ENCODE measurements at places on chromosomes 5 and 9.

DNA sequence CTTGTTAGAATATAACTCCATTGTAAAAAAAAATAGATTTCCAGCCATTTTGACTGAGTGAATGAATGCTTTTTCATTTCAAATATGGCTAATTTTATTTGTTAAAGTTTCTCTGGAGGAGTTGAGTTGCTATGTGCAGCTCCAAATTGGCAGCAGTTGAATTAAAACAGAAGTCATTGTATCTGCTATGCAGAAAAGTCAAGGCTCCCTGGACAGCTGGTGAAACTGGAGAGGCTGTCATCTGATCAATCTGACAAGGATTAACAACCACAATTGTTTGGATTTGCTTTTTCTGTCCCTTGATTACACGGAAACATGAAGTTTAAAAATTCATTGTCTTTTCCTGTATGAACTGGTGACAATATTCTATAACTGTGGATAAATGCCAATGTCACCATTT lies 713.9 kb downstream of the EFNA5 start:
- DNase-seq = no peak

GRCh38 chr5:9456435-9457042 lies 89.3 kb downstream of the SEMA5A start:
- no peak for DNase-seq

- no peak for DNase-seq
Measured at GRCh38 chr5:135095871-135096270, 61.8 kb upstream of the PITX1 start.

- no peak for DNase-seq
Measured at GRCh38 chr9:133237035-133237731, 28.1 kb upstream of the OBP2B start.

- no peak for DNase-seq
Measured at GRCh38 chr5:109126481-109126880, 283.3 kb downstream of the PJA2 start.

GRCh38 chr9:126283799-126284465 lies 42.7 kb upstream of the MVB12B start:
- DNase-seq = no peak

GRCh38 chr5:136054142-136055019 lies 25.6 kb downstream of the TGFBI start:
- DNase-seq = no peak

GRCh38 chr5:98905857-98906688 lies 22.7 kb downstream of the CHD1 start:
- no peak for DNase-seq

DNA sequence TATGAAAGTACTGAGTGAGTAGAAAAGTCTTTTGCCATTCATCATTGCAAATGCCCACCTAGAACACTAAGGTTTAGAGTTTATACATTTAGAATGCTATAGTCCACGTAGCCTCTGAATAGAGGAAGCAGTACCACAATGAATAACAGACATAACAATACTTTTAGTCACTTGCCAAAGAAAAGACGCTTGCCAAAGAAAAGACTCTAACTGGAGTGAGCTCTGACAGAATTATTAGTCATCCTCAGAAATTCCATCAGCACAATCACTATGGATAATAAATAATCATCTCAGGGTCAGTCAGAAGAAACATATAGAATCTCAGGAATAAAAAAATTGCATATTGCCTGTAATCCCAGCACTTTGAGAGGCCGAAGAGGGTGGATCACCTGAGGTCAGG lies 168.5 kb upstream of the TARS1 start:
- DNase-seq = peak; percentile 59

GRCh38 chr9:8857926-8858595 lies 1058.5 kb upstream of the DMAC1 start:
- no peak for DNase-seq

DNA sequence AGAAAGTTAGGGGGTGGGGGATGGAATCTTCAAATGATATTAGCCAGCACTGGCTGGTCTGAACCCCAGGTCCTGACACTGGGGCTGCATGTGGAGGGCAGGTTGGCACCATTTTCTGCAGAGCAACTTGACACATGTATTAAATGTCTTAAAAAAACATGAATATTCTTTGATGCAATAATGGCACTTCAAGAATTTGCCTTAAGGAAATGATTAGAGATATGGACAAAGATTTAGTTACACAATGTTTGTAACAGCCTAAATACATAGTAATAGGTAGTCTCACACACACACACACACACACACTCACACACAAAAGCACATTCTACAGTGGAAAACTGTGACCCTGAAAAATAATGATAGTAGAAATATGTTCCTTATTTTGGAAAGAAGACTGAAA lies 3.6 kb downstream of the SVEP1 start:
- no peak for DNase-seq

- DNase-seq = no peak
Measured at GRCh38 chr9:69093471-69094103, 58.0 kb downstream of the FXN start.

- no peak for DNase-seq
Measured at GRCh38 chr9:136659861-136660784, 2.6 kb upstream of the EGFL7 start.

GRCh38 chr5:43099640-43100039 lies 21.1 kb upstream of the ZNF131 start:
- DNase-seq = no peak

DNA sequence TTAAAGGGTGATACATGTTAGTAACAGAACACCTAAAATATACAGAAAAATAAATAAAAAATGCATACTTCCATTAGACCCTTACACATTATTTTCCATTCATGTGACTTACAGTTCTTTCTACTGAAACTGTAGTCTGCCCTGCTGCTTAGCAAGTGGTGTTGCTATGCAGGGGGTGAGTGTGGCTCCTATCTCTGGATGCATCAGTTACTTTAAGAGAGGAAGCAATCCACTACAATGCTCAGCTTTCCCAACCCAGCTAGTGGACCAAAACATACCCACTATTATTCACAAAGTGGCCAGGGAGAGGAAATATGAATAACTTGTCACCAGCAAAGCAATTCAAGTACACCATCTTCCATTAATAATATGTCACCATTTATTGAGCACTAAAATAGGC lies 121.8 kb downstream of the DOCK2 start:
- DNase-seq = no peak

DNA sequence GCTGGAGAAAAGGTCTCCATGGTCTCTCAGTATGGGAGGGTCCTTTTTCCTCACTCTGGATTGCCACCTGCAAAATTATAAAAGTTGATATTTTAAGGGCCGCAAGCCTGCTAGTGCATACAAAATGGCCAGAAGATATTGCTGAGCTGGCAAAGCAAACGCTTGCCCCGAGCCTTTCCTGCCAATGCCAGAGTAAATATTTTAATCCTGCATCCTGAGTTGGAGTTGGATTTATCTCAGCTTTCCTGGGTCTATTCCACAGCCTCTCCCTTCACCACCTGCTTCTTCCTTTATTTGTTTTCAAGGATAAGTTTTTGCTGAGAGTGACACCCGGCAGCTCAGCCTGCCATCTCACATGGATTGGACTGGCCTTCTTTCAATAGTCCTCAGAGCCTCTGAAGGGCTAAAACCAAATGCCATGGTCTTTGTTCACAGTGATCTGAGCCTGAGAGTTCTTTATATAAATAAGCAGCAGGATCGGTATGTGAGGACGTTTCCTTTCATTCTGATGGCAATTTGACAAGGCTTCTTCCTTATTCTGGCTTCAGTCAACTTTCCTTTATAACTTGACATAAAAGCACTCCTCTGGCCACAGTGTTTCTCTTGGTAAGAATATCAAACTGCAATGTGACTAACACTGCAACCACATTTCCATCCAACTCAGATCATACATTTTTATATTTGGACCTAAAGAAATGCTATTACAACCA lies 170.1 kb downstream of the ADAMTS12 start:
- no peak for DNase-seq

- DNase-seq = peak; percentile 91
Measured at GRCh38 chr9:76818271-76818670, 54.0 kb downstream of the PCA3 start.

- no peak for DNase-seq
Measured at GRCh38 chr9:13642646-13643045, 363.2 kb upstream of the MPDZ start.

- no peak for DNase-seq
Measured at GRCh38 chr5:88718736-88719135, 164.2 kb downstream of the MEF2C start.

GRCh38 chr5:141845371-141845851 lies 32.8 kb downstream of the PCDH1 start:
- DNase-seq = no peak

GRCh38 chr9:113646946-113647914 lies 183.7 kb downstream of the RGS3 start:
- DNase-seq = no peak

GRCh38 chr9:27861887-27862286 lies 288.6 kb upstream of the C9orf72 start:
- DNase-seq = no peak

DNA sequence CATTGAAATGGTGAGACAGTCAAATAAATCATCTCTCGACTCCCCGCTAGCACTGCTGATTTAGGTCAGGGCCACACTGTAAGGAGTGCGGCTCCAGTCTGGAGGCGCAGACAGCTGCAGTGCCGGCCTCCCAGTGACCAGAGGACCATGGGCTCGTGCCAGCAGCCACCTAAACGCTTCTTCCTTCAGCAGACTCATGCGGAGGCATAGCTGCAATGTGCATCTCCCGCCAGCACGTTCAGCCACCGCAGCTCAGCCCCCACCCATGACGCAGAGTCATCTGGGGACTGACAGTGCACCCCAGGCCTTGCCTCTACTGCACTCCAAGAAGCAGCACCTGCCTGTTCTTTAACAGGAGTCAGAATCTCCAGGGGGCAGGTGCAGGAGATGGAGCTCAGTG lies 13.6 kb upstream of the MAPK9 start:
- no peak for DNase-seq

DNA sequence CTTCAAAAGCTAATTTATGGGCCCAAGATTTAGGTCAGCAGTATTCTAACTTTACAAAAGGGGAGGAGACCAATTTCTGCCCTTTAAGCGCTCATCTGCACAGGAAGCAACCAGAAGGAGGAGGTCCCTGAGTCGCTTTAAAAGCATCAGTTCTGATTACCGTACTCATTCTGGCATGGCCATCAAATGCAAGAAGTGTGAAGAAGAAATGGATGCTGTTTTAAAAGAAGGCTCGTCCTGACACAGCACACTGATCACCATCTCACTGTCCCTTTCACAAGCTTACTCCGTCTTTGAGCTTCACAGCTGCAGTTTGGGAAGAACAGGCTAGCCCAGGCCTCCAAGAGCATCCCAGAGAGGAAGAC lies 17.5 kb downstream of the ZNF608 start:
- DNase-seq = no peak

- DNase-seq = no peak
Measured at GRCh38 chr9:116237456-116237855, 83.9 kb downstream of the PAPPA start.

DNA sequence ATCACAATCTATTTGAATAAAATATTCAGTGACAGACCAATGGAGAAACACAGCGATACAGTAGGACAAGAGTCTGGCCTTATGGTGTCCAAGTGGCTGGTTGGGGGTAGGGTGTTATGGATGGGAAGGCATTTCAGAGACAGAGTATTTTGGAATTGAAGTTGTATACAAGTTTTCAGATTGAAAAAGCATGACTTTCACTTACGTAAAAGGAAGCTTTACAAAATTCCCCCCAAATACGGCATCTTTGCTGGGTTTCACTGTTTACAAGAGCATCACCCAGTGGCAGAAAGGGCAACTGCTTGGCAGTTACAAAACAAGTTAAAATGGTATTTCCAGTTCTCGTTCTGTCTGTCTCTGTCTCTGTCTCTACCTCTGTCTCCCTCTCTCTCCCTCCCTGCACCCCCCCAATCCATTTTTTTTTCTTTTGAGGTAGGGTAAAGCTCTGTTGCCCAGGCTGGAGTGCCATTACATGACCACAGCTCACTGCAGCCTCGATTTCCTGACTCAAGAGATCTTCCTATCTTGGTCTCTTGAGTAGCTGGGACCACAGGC lies 86.2 kb downstream of the PTPN3 start:
- DNase-seq = no peak

DNA sequence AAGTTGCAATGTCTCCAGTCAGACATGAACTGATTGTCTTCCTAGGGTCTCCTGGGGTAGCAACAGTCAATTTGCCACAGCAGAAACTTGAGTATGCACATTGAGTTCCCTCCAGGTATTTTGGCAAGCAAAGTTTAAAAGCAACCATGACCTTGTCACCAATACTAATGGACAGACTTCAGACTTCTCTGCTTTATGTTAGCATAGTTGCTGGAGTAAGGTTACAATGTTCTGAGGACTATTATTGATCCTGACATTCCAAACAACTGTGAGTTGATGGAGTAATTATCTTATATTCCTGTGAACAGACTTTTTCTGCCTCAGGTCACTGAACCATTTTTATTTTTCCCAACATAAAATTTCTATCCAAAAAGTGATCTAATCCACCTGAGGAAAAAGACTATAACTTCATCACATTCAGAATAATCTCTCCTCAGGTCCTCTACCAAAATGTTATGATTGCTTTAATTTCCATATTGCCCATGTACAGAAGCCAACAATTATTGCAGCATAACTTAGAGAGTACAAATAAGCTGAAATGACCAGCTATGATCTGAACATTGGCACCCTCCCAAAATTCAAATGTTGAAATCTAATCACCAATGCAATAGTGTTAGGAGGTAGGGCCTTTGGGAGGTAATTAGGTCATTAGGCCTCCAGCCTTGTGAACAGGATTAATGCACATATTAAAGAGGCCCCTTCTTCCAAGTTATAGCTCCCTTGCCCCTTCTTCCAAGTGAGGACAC lies 228.3 kb downstream of the PDE4D start:
- DNase-seq = no peak

- DNase-seq = no peak
Measured at GRCh38 chr5:159800131-159800840, 116.0 kb upstream of the ADRA1B start.

- DNase-seq = no peak
Measured at GRCh38 chr9:109971226-109971625, 191.2 kb downstream of the PALM2AKAP2 start.

DNA sequence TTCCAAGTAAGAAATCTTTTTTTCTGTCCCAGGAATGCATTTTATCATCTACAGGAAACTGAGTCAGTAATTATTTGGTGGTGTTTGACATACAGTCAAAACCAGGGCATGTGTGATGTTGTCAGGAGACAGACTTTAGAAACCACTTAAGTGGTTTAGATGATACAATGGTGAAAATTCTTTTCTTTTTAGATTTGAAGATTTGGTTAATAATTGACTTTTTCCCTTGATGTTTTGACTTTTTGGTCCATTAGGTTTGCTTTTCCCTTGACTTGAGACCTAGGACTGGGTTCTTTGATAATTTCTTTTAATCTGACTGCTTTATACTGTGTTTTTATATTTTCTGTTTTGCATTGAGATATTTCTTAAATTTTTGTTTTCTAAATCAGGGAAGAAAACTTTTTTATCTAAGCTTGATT lies 85.2 kb downstream of the RASGRF2 start:
- no peak for DNase-seq

Measured in HCT116 (cell line).